ENCODE measurements at places on chromosomes 4 and X.

GRCh38 chr4:112266823-112267222 is 18.9 kb downstream of the TIFA start:
- no peak for DNase-seq

- no peak for DNase-seq
Measured at GRCh38 chr4:182175788-182176519, 67.2 kb upstream of the TENM3 start.

DNA sequence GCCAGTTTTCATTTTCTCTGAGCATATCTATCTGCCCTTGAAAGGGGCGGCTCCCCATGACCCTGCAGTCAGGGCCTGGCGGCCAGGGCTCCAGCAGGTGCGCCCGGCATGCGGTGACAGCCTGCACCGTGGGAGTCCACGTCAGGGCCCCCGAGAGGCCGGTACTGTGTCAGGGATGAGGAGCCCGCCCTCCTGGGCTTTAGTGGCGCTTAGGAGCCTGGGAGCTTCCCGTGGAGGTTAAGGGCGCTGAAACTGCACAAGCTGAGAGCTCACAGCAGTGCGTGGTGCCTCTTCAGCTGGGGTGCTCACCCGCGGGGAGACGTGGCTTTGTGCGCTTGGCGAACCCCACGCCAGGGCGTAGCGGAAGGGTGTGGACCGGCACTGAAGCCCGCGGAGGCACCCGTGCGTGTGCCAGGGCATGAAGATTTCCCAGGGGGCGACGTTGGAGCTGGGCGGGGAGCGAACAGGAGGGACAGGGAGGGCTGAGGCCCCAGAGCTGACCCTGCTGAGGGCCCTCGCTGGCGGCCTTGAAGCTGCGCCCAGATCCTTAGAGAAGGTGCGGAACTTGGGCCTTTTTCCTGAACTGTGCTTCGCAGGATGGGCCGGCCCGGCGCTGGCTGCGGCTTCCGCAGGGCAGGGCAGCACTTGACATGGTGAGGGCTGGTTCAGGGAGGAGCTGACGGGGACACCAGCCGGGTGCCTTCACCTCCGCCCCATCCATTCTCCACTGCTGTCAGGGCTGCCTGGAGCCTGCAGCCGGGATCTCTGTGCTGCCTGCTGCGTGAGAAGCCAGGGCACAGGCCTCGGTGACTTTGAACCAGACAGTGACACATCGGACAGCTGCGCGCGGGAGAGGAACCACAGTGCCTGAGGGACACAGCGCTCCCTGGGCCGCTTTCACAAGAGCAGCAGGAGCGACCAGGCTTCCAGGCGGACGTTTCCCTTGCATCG is 32.9 kb downstream of the HTT-AS start:
- DNase-seq, result no peak

GRCh38 chr4:25937801-25938200 is 23.8 kb downstream of the SMIM20 start:
- no peak for DNase-seq

GRCh38 chr4:16572631-16573030 is 325.8 kb downstream of the LDB2 start:
- no peak for DNase-seq

- DNase-seq, result no peak
Measured at GRCh38 chr4:41146716-41147506, 67.4 kb downstream of the APBB2 start.

- DNase-seq, result no peak
Measured at GRCh38 chr4:102430461-102430910, 70.7 kb upstream of the NFKB1 start.

DNA sequence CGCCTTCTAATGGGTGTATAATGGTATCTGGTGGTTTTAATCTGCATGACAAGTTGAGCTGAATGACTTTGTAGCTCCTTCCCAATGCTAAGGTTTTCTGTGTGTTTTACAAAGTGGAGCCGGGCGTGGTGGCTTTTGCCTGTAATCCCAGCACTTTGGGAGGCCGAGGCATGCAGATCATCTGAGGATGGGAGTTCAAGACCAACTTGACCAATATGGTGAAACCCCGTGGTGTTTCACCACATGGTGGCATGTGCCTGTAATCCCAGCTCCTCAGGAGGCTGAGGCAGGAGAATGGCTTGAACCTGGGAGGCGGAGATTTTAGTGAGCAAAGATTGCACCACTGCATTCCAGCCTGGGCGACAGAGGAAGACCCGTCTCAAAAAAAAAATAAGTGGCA is 28.9 kb downstream of the ARFIP1 start:
- DNase-seq, result no peak

DNA sequence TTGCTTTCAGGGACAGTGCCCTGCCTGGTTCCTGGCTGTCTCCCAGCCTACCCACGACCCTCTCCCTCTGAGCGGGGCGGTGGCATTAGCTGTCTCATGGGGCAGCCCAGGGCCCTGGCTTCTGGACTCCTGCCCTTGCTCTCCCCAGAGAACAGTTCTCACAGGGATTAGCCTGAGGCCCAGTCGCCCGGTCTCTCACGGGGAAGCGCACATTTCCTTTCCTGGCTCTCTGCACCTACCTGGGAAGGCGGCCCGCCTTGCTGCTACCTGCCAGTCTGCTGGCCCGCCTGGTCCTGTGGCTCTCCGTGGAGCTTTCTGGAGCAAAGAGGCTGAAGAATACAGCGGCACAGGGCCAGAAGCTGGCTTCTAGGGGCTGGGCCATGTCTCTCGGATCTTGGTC is 128.4 kb downstream of the FHDC1 start:
- no peak for DNase-seq

DNA sequence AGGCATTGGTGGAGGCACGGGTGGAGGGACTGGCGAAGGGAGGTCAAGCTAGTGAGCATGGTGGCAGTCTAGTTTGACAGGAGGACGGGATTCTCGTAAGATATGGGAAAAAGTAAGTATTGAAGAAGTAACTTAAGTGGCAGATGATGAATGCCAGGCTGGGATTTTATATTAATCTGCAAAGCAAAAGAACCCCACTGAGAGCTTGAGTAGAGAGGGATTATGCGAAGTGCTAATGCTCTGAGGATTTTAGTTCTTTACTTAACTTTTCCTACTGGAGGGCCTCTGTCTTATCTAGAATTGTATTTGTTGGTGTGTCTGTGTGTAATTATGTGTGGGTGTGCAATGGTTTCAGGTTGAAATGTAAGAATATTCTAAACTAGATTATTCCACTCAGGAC is 327.9 kb downstream of the FAT4 start:
- DNase-seq, result no peak

GRCh38 chr4:37008199-37008598 is 236.3 kb upstream of the NWD2 start:
- no peak for DNase-seq

- no peak for DNase-seq
Measured at GRCh38 chrX:17081511-17081910, 135.1 kb downstream of the REPS2 start.

DNA sequence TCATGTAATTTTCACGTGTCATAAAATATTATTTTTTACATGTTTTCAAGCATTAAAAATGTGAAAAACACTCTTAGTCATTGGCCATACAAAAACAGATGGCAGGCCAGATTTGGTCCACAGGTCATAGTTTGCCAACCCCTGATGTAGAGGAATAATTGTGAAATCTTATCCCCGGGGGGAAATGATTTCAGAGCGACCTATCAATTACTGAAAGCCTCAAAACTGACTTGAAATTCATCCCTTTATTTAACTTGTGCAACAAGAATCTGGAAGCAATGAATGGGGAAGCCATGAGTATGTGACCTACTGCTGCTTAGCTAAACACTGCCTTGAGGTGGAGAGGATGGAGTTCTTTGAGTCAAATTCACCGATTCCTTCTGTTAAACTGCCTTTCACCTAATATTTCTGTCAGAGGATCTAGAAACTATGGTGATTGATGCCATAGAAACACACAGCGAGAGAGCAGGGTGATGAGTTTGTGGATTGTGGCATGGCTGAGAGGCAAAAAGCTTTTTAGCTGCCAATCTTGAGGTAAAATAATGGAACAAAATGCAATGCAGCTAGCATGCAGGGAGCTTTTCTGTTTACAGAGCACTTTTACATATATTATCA is 30.3 kb upstream of the BRS3 start:
- no peak for DNase-seq

DNA sequence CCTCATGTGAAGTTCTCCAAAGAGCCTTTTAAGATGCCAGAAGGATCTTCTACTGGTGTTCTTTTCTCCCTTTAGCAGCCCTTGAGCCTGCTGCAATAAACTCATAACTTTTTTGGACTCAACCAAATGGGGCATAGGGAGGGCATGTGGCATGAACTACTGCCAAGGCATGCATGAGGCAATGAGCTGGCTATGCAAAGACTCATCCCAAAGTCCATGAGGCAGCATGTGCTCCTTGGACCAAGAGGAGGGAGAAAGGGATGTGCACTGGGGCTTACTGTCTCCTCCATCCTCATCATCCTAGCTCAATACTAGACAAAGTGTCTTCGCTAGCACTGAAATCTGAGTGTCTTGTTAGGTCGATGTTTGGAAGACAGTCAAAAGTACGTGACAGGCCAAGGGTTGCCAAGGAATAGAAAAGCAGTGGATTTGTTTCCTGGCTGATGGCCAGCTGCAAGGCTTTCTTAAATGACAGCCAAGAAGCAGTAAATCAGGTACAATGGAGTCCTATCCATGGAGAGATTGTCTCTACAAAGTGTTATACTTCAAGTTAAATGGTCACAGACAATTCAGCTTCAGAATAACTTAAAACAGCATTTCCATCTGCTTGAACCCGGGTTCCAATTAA is 44.5 kb upstream of the ATXN3L start:
- no peak for DNase-seq

DNA sequence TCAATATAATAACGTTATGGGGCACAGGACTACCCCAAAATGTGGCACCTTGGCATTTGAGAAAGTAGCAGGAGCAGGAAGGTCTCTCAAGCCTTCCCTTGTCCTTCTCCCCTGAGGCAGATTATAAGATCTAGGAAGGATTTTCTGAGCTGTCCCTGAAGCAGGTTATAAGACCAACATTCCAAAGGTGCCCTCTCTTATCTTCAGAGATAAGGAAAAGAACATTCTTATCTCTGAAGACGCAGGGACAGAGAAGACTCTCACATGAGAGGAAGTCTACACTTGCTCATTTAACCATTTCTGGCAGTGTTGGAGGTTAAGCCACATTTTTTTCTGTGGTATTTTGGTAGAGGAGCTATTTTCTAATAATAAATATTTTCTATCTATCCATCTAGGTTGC is 437.9 kb upstream of the MAOA start:
- DNase-seq, result no peak

GRCh38 chr4:23438764-23439163 is 451.1 kb downstream of the PPARGC1A start:
- no peak for DNase-seq

DNA sequence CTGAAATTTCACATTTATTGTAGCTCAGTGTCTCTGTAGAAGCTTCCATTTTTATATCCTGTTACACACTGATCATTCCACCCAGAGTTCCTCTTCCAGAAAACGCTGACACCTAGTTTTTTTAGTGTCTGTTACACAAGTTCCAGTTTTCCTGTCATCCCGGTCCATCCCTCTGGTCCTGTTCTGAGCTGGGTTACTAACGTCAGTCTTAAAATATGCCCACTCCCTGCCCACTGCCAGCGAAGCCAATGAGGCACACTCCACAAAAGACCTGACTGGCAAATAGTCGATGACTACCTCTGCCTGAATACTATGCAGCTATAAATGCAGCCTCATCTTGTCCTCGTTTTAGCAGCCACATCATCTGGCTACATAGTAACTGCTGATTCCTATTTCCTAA is 30.9 kb upstream of the DDX3X start:
- no peak for DNase-seq

- DNase-seq, result no peak
Measured at GRCh38 chr4:84495794-84496261, 3.3 kb downstream of the NKX6-1 start.

DNA sequence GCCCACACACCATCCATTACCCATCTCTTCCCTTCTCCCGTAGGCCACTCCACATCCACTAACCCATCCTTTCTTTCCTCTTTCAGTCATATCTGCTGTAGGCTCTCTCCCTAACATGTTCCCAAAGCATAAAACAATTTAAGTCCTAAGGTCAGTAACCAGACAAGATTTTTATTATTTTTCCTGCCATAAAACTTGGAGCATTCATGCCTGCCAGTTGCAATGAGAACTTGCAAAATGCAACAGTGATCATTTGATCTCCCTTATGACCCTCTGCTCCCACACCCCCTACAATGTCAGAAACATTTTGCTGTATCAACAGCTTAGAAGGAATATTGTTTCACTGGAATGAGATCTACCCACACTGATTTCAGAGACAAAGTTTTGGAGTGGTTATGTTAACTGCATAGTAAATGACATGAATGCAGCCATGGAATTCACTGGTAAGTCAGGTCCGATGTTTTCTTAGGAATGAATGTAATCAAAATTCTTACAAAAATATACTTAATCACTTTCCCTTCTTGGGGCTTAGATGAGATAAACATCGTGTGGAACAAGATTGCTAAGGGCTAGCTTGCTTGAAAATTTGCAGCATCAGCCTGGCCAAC is 5.7 kb downstream of the NIPAL1 start:
- no peak for DNase-seq

- no peak for DNase-seq
Measured at GRCh38 chrX:2183193-2183725, 317.5 kb downstream of the DHRSX start.

DNA sequence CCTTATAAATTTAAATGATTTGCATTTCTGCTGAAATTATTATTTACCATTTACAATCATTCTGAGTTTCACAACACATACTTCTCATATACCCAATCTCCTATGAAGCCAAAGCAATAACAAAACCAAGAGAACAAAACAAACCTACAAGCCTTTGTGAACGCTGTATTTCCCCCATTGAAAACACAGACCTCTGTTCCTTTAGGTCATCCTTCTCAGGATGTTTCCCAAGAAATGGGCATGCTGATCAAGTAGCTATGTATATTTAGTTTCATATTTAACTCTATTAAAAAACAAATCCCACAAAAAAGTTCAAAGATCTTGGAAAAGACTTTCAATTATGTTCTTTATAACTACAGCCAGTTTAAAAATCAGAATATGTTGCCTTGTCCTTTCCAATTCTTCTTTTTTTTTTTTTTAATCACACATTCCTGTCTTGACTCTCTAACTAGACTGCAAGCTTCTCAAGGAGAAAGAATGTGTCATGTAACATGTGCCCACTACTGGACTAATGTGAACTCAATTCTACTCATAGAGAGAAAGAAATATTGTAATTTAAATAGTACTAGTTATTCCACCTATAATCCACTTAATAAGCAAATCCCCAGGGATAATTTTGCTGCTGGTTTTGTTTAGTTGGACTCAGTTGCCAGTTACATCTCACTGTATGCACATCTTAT is 84.3 kb upstream of the PRSS48 start:
- DNase-seq, result no peak

GRCh38 chr4:102441978-102442911 is 58.9 kb upstream of the NFKB1 start:
- no peak for DNase-seq

- no peak for DNase-seq
Measured at GRCh38 chr4:82594456-82594855, 32.7 kb upstream of the TMEM150C start.

DNA sequence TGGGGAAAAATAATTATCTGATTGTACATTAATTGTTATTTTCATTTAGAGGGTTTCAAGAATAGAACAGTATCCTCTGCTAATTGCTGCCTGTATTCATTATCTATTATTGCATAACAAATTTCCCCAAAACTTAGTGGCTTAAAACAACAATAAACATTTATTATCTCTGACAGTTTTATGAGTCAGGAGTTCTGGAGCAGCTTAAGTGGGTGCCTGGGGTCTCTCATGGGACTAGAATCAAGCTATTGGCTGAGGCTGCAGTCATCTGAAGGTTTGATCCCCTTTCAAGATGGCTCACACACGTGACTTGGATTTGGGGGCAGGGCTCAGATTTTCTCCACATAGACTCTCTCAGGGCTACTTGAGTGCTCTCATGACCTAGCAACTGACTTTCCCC is 98.1 kb upstream of the JADE1 start:
- no peak for DNase-seq

All from activated CD8-positive, alpha-beta memory T cell treated with anti-CD3 and anti-CD28 coated beads for 4 hours (primary cell).